ENCODE measurements at places on chromosomes 6 and 20.

DNA sequence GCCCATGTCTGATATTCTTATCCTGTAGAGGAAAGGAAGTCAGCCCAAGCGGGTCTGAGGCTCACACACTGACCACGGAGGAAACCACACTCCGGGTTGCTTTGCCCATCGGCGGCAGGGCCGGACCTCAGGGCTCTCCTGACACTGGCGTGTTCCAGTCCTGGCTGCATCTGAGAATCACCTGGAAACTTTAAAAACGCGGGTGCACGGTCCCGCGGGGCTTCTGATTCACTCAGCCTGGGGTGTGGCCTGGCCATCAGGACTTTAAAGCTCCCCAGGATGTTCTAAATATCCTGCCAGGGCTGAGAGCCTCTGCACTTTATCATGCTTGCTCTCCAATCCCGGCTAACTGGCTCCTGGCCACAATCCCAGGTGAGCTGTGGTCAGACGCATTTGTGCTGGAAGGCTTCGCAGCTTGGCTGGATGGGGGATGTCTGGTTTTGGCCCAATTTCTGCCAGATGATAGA lies 47.7 kb upstream of the DACT2 start:
- no peak for DNase-seq

DNA sequence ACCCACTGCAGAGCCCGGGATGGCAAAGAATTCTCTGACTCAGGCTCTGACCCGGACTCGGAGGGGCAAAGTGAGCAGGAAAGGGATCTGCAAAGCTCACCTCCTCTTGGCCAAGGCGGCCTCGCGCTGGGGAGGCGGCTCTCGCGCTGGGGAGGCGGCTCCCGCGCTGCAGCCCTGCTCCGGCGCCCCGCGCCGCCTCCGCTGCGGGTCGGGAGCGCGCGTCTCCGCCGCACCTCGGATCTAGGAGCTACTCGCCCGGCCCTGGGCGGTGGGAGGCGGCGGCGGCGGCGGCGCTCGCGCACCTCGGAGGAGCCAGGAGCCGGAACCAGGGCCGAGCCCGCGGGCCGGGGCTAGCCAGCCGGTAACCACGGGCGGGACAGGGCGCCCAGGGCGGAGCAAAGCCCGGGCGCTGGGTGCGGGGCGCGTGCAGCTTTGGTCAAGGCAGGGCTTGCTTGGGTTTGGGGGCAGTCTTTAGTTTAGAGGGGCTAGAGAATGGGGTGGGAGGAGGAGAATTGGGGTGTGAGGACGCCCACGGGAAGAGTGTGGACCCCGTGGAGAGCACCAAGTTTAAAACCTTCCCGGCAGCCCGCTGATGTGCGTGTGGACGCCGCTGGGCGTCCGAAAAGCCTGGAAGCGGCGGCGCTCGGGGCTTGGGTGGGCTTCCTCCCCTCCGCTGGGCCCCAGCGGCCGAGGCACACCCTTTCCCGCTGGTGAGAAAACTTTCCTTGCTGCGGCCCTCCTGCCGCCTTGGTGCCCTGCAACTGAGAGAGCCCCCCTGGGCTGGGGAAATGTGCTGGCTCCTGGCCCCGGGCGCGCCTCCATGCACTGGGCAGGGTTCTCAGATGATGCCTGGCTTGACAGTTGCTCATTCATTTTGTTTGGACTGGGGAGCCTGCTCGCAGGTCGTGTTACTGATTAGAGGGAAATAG lies at the start of gene MRAP2:
Gene MRAP2, plus strand, starts transcription at position 250 of the 929 bp plus-strand sequence. CDS start 21,547 bp downstream, outside the sequence.
- DNase-seq, result no peak

DNA sequence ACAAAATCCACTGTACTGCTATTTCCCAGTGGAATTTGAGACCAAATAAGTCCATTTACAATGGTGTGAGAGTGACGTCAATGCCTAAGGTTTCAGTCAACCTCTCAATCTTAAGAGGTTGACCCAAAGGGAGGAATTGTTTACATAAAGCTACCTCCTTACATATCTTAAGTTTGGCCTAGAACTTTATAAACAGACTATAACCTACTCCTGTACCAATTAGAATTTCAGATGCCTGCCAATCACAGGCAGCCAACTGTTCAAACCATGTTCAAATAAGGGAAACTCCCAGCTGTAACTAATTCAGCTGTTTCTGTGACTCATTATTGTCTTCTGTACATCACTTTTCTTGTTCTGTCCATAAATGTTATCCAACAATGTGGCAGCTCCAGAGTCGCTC lies 14.5 kb downstream of the LGSN start:
- no peak for DNase-seq

- no peak for DNase-seq
Observed at GRCh38 chr6:39956936-39957335, 22.7 kb upstream of the MOCS1 start.

DNA sequence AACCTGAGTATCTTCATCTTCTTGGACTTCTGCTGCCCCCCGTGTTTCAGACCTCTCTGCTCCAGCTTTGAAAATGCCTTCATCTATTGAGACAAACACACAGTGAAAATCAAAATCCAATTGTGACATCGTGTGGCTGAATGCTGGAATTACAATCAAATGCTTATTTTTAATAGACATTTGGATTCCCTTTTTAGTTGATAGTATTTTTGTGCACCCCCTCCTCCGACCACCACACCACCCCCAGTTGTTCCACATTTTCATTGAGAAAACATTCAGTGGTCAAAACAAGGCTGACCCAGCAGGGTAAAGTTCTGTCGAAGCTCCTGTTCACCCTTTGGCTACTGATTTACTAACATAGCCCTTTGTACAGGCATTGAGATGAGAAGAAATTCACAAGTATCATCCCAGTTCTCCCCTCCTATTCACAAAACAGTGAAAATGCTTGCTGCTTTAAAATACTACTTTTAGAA lies 79.0 kb downstream of the NRSN1 start:
- peak; percentile 30 for DNase-seq

GRCh38 chr6:53359843-53360092 lies 11.0 kb upstream of the ELOVL5 start:
- DNase-seq, result no peak
